Hippocampal formation (tissue), 2 donors: ENCODE measurements at places on chromosomes 3 and 15.

GRCh38 chr15:95085056-95085455 is 853.7 kb downstream of the MCTP2 start:
- no peak for DNase-seq

DNA sequence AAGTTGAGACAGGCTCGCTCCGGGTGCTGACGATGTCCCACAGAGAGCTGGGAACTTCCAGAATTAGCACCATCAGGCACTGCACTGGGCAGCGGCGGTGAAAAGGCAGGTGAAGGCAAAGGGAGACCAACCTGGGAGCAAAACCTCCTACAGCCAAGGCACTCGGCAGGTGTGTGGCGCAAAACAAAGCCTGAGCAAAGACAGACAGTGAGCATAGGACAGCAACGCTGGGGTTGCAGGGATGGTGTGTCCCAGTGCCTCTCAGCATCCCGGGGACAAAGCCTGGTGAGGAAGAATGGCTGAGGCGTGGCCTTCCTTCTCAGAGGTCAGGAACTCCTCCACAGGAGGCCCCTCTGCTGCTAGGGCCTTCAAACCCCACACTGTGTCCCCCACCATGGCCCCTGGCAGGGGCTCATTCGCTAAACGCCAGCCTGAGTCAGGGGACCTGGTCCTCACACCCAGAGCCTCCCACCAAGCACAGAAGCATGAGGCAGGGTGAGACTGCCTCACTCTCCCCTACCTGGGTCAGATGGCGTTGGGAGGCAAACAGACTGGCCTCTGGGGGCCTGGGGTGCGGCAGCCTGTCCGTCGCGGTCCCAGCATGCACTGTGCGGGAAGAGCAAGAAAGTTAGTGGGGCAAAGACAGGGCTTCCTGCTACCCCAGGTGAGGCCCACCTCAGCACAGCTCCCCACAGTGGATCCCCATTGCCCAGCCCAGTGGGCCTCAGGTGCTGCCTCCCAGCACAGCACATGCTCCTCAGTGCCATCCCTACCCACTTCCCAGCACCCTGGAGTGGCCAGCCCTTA is 44.1 kb upstream of the LINGO1 start:
- DNase-seq = no peak

- peak; percentile 70 for DNase-seq
These were observed 54.8 kb downstream of the ZBTB20 start for GRCh38 chr3:115092220-115092791.

DNA sequence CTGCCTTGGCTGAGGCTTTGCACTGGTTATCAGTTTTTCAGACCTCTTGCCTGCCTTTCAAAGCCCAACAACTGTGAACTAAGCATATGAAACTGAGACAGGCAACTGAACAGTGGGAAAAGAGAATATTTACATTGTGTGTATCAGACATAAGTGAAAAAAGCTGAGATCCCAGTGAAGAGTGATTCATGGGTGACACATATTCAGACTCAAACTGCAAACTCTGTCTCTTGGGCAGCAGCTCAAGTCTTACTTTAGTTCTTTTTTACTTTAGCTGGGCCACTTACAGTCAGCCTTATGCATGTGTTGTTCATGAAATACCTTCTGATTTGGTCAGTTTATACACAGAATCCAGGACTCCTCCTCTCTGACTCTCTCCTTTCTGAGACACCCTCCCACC is 19.2 kb downstream of the SUCLG2 start:
- no peak for DNase-seq

GRCh38 chr15:87287156-87287555 is 969.4 kb downstream of the NTRK3 start:
- DNase-seq = no peak

GRCh38 chr3:103388214-103388613 is 953.4 kb downstream of the ZPLD1 start:
- DNase-seq = no peak

DNA sequence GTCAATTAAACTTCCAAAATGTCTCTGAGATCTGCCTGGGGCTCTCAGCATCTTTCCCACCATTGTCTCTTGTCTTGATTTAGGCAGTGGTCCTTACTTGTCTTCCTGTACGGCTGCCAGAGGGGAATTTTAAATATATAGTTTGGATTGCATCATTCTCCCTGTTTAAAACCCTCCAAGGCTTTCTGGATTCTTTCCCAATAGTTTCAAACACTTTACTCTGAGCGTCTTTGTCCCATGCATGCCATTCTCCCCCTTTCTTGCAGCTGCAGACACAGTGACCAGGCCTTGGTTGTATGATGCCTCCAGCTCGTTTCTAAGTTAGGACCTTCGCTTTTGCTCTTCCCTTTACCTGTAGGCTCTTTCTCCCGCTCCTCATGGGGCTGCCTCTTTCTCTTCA is 323.3 kb upstream of the CTNNB1 start:
- no peak for DNase-seq

DNA sequence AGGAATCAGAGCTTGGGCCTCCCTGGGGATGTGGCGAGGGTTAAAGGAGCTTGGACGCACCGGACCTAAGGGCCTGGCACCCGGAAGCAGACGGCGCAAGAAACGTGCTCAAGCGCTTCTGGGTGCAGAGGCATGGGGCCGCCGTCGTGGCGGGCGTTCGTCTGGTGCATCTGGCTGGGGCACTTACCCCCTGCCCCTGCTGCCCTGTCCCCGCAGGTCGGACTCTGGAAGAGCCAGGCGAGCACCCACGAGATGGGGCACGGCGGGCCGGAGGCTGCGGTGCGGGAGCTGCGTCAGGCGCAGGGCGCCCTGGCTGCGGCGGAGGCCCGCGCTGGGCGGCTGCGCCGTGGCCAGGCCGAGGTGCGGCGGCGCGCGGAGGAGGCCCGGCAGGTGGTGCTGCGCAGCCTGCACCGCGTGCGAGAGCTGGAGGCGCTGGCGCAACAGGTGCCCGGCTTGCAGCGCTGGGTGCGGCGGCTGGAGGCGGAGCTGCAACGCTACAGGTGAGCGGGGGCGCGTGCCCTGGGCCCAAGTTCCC is 2.5 kb downstream of the EFCC1 start:
- DNase-seq = no peak

- DNase-seq = no peak
These were observed 188.2 kb downstream of the MEGF11 start for GRCh38 chr15:66065325-66065724.

DNA sequence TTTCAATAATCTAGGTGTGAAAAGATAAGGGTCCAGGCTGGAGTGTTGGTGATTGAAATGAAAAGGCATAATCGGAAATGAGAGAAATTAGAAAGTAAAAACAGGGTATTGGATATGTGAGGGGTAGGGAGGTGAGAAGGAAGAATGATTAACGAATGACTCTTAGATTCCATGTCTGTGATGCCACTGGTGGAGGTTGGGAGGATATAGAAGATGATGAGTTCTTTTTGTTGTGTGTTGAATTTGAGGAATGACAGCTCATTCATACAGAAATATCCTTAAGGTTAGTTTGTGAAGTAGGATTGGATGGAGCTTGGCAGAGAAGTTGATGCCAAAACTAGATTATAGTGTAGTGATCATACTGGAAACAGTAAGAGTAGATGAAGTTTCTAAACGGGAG is 72.2 kb upstream of the CCNL1 start:
- DNase-seq = no peak

DNA sequence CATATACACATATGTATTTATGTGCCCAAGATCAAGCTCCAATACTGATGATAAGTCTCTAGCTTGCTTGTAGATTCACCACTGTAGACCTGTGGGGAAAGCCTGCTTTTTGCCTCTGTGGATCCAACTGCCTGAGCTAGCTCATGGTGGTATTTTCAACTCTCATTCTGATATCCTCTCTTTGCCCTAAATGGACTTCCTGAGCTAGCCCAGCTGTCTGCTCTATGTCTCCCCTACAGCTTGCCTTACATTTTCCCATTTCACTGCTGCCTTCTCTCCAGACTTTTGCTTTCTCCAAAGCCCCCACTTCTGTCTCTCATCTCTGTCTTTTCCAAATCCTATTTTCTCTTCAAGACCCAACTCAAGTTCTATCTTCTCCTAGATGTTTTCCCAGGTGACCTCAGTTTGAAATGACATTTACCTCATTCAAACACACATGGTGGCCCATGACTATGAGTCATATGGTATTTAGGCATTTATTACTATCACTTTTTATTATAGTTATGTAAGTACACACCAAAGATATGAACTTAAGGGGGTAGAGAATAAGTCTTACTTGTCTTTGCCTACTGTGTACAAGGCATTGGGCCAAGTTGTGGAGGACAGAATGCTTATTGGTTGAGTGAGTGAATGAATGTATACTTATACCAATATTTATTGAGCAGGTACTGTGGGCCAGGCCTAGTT is 191.7 kb downstream of the NR1D2 start:
- DNase-seq = no peak

- DNase-seq = no peak
These were observed 37.4 kb upstream of the AZI2 start for GRCh38 chr3:28386049-28386448.

- DNase-seq = no peak
These were observed 107.0 kb downstream of the MCTP2 start for GRCh38 chr15:94338243-94338846.

DNA sequence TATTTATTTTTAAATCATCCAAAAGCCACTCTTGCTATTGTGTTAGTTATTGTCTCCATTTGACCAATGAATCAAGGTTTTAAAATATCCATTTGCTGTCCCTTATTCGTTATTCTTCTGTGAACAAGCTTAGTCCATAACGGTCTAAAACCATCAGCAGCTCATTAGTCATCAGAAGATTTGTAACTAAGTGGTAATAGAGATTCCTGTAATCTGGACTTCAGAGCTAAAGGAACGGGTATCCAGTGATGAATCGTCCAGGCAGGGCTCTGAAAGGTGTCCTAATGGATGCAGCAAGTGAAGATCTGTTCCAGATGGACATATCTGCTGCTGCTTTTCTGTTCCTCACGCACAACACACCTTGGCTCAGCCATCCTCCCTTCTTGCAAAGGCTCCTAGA is 362.7 kb upstream of the CFAP20DC start:
- DNase-seq = no peak

- DNase-seq = no peak
These were observed 309.5 kb upstream of the SLITRK3 start for GRCh38 chr3:165505657-165506056.

- no peak for DNase-seq
These were observed 16.6 kb downstream of the TMEM158 start for GRCh38 chr3:45209526-45209925.

DNA sequence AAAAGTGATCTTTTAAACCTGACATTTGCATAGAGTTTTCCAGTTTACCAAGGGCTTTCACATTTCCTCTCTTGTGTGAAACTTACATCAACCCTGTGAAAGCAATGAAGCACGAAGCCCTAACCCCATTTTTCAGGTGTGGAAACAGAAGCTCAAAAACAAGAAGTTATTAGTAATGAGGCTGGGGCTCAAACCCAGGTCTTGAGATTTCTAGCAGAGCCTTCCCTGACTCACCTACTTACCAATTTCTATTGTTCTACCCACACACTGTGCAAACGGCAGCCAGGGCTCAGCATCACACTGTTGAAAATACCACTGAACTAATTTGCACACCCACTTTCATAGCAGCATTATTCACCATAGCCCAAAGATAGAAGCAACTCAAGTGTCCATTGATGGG is 117.8 kb upstream of the IGF1R start:
- no peak for DNase-seq

- DNase-seq = no peak
These were observed 5.7 kb upstream of the KLHL24 start for GRCh38 chr3:183629546-183630301.

- no peak for DNase-seq
These were observed 54.3 kb upstream of the ROBO2 start for GRCh38 chr3:76985645-76986044.

GRCh38 chr3:129054605-129055104 is 5.9 kb upstream of the GP9 start:
- no peak for DNase-seq

DNA sequence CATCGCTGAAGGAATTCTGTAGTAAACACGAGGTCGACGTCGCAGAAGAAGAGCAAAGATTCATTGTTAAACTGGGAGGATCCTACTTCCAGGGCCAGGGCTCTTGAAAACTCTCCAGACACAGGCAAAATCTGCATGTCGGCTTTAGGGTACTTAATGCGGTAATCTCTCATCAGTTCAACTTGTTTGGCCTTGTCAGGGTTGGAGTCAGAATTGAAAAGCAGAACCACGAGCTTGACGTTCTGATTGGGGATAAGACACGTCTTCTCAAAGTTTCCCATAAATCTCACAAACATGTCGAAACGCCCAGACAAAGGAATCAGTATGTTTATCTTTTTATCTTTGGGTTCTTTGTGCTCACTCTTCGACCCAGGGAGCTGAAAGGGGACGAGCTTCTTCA is 74.0 kb downstream of the CHSY1 start:
- no peak for DNase-seq

DNA sequence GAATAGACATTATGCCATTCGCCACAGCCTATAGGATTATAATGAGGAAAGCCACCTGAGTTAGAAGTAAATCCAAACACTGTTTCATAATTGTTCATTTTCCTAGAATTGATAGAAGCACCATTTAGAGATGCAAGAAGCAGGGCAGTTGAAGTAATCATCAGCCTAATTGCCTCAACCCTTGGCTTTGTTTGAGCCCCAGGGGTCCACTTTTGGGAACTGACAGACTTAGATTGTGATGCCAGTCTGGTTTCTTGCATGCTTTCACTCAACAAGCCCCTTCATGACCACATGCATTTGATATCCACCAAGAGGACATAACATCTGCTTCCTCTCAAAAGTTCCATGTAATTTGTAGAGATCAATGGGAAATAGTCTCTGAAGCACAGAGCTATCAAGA is 97.2 kb upstream of the COL8A1 start:
- no peak for DNase-seq

GRCh38 chr15:66944121-66944520 is 121.3 kb upstream of the SMAD3 start:
- no peak for DNase-seq

- no peak for DNase-seq
These were observed 63.2 kb upstream of the TNFSF10 start for GRCh38 chr3:172586436-172586835.

DNA sequence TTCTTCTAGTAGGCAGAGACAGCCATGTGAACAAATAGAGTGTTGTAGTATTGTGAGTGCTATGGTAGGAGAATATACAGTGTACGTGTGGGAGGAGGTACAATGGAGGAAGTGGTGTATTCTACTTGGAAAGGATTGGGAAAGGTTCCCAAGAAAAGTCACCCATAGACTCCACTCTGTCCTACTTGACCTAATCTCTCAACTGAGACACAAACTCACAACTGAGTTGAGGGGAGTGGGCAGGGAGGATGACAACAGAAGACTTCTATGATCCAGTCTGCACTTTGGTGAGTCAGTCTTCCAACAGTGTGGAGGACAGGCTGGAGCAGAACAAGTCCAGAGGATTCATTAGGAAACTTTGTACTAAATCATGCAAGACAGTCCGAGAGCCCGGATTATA is 28.8 kb upstream of the AQP9 start:
- DNase-seq = no peak

DNA sequence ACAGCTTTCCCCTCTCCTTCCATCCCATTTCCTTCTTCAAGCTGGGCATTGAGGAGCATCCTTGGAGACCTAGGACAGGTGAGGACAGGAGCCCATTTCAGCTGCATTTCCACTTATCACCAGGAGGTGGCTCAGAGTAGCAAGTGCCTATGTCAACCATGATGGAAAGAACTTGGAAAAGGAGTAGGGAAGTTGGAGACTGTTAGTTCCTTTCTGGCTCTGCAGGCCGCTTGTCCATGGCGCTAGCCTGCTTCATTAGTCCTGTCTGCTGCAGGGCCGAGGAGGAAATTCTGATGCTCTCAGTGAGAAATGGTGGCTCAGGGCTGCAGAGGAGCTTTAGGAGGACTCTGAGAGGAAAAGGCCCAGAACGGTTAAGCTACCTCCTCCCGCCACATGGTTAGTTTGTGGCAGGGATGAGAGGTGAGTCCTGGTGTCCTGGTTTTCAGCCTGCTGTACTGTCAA is 7.0 kb upstream of the CD276 start:
- no peak for DNase-seq

- no peak for DNase-seq
These were observed 161.7 kb downstream of the ANXA2 start for GRCh38 chr15:60235951-60236710.
